Caudate nucleus (tissue), 63 donors: ENCODE measurements at places on chromosomes 6 and 20.
A peak's percentile ranks its signal among the peaks of the same experiment; 100 is the strongest.

DNA sequence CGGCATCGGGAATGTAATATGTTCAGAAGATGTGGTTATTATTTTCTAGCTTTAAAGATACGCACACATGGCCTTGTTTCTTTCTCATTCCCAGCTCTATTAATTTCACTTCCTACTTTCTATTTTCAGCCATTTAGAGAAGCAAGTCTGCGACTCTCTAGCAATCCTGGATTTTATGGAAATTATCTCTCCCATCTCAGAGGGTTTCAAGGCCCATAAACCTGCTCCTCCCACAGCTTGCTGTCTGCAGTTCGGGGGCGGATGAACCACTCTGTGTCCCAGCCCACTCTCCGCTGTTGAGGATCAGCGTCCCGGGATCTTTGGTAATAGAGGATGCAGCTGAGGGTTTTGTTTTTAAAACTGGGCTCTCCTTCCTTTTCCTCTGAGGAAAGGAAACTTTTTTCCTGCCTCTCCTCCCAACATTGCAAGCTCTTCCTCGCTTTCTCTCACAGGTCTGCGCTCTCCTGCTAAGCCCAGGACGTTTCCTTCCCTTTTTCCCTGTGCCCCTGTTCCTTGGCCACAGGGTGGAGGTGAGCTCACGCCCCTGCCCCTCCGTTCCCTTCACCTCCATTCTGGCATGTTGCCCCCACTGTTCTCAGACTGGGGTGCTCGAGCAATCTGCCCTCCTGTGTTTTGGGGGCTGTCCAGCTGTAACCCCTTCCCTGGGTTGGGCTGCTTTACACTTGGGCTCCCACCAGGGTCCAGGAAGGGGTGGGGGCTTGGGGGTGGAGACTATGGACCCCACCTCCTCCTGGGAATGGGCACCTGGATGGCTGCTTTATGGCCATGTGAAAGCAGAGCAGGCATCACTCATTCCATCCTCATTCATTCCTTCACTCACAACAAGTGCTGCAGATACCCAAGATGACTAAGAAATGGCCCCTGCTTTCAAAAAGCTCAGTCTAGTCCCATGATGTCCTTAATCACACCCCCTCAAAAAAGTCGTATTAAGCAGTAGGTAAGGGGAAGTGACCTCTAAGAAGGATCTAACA is 54.9 kb downstream of the ZBTB9 start:
- no peak for DNase-seq

DNA sequence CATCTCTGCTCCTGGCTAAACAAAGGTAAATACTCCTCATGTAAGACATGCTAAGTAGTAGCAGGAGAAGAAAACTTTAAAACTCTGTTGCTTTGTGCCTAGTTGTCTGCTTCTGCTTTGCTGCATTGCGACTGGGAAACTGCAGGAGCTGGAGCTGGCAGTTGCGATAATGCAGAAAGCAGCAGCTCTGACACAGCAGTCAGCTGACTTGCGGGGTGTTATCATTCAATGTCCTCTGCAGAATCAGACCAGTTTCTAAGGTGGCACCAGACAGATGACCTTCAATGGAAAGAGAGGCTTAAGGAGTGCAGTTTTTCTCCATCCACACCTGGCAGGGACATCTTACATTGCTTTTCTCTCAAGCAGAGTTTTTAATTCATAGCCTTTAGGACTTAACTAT is 69.9 kb upstream of the SOX4 start:
- no peak for DNase-seq

GRCh38 chr6:29908710-29909109 is 33.6 kb upstream of the HLA-A start:
- DNase-seq: no peak

DNA sequence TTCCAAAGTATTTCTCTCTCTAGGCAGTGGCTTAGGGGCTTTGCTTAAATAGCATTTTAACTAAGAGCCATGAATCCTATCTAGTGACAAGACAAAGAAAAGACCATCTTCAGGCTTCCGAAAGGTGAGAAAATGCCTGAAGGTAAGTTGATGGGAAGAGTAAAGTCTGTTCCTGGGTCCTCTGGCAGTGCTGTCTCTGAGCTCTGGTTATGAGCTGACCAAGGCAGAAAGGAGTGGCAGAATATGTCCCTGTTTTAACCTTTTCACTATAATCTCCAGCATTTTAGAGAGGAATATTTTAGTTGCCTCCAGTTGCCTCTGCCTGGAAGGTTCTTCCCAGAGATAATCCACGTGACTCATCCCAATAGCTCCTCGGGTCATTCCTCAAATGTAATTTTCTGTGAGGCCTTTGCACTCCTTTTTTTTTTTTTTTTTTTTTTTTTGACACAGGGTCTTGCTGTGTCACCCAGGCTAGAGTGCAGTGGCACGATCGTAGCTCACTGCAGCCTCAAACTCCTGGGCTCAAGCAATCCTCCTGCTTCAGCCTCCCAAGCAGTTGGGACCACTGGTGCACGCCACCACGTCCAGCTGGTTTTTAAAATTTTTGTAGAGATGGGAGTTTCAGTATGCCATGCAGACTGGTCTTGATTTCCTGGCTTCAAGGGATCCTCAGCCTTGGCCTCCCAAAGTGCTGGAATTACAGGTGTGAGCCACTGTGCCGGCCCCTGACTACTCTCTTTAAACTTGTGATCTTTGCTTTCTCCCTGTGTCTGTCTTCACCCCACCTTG is 3.7 kb upstream of the ARMH2 start:
- no peak for DNase-seq

- no peak for DNase-seq
These were observed 11.8 kb downstream of the CASS4 start for GRCh38 chr20:56423886-56424285.

DNA sequence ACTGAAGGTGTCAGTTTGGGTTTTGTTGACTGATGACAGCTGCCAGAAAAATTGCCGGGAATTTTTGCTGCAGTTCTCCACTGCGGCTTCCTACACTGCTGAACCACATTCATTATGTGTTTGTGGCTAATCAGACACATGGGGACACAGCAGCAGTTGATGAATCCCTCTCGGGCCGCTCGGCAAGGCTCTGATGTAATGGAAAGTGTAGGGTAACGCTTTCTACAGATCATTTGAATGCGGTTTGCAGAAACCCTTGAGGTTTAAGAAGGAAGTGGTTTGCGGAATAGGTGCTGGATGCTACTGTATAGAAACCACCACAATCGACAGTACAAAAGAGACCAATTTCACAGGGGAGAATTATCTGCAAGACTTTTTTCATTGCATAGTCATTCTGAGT is 138.7 kb upstream of the SASH1 start:
- DNase-seq: no peak

GRCh38 chr20:62940875-62941274 is 2.9 kb downstream of the GID8 start:
- DNase-seq: no peak

- DNase-seq: no peak
These were observed 15.7 kb downstream of the C6orf15 start for GRCh38 chr6:31096656-31097055.

DNA sequence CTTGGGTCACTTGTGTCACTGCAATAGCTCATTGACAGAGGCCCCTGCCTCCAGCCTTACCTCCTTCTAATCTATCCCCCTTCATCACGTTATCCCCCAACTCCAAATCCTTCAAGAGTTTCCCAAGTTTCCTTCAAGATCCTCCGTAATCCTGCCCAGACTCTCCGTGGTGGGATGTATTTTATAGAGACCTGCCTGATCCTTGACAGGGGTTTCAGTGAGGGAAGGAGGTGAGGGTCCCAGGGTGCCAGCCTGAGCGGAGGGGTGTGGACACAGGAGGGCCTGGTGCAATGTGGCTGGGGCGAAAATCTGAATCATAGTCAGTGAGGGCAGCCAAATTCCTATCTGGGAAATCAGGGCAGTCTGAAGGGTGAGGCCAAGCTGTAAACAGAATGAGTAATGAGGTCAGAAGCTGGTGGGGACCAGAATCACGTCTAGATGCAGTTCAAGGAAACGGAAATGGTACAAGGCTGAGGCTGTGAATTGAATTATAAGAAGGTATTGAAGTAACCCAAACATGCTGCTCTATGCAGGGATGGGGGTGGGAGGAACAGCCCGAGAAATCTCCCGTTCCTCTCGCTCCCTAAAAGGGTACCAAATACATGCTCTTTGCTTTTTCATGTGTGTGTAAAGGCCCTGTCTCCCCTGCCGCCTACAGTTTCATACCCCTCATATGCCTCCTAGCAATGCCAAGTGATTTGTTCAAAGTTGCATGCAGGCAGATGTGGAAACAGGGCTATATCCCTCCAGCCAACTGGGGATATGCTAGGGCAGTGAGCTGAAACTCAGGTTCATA is 35.4 kb upstream of the PIM1 start:
- DNase-seq: no peak

DNA sequence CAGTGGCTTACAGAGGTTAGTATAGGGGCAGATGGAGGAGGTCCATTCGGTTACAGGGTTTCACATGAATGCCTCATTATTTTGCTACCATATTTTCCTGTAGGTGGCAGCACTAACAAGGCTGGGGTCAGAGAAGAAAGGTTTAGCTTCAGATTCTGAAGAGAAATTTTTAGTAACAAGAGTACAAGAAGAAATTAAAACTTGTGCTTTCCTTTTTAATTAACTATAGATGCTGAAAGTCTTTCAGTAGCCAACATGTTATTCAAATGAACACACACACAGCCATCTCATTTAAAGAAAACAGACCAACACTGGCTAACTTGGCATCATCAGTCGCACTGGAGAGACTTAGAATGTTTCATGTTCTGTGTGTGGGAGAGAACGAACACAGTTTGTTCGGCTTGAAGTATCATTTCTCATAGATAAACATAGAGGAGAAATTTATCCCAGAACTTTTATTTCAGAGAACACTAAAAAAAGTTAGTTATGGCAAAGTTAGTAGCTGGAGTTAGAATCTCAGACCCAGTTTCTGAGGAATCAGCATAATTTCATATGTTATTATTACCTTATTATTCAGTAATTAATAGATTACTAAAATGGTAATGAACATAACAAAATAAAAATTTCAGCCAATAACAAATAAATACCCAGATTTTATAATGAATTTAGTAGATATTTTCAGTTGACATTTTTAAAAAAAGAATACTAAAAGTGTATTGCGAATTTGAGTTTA is 314.0 kb upstream of the RSPO3 start:
- no peak for DNase-seq

DNA sequence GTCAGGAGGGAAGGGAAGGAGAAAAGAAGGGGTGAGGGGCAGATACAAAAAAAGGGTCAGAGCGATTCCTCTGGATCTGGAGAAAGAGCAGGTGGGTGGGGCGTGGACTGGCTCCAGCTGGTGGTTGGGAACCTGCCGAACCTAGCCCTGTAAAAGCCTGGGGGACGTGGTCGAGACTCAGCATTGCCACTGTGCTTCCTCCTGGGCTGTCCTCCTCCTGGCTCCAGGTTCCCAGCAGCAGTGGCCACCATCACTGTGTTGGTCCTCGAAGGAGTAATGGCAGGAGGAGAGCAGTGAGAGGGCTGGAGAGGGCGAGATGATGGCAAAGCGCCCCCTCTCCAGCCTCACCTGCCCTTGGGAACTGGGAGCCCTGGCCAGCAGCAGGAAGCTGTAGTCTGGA is 3.5 kb upstream of the RAET1L start:
- DNase-seq: no peak

- DNase-seq: peak; percentile 7
These were observed 35.0 kb upstream of the DSN1 start for GRCh38 chr20:36808317-36809257.

- no peak for DNase-seq
These were observed 58.8 kb downstream of the GNAS start for GRCh38 chr20:58911309-58911708.

DNA sequence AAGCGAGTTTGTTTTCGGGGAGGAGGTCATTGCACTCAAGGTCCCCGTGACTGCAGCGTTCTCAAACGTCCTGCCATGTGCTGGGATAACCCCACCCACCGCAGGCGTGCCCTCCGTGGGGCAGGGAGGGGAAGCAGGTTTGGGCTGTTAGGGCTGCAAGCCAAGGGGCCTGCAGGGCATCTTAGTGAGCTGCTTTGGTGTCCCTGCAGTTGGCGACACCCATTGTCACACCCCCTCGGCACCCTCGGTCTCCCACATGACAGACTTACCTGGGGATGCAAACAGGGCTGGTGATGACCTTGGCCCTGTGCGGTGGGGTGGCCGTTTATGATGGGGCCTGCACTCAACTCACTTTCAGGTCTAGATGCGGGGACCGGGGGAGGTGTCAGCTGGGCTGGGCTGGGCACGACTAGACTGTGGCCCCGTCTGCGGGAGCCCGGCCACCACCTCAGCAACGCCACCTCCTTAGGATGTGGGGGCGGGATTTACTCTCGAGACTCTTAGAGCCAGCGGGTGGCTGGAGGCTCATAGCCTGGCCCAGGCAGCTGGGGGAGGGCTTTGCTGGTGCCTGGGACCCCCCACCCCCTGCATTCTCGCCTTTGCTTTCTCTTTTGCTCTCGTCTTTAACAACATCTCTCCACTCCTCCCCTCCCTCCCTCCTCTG is 6.5 kb upstream of the GATA5 start:
- no peak for DNase-seq

DNA sequence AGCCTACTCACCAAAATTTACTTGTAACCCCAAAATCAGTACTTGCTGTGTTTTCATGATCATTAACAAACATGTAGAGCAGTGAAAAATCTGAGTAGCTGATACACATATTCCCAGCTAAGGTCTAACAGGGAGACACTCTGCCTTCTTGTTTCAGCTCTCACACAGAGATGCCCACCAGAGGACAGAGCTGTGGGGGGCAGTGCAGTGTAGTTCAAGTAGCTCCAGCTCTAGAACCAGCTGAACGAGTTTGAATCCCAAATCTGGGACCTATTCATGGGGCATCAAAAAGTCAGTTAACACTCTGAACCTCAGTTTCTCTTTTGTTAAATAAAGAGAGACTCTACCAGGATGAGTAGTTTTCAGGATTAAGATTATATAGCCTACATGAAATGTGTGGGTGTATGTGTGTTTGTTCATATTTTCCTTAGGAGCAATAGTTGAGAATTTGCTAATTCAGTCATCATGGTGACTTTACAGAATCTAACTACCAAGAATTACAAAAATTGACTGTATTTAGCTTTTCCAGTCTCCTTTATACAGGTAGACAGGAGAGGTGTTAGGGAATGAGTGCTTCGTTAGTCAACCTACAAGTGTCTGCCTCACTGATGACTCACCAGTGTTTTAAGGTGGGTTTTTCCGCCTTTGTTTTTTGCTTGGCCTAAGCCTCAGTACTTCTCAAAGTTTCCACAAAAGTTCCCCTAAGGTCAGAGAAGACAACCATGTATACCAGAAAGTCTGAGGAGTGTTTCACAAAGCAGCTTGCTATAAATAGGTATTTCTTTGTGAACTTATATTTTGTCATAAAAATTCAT is 164.0 kb upstream of the RUNX2 start:
- DNase-seq: no peak

GRCh38 chr20:55500130-55500529 is 505.2 kb downstream of the CBLN4 start:
- DNase-seq: no peak

GRCh38 chr20:34536798-34537394 is 20.7 kb downstream of the DYNLRB1 start:
- peak; percentile 59 for DNase-seq

GRCh38 chr6:105880030-105880492 is 206.1 kb upstream of the PRDM1 start:
- DNase-seq: no peak

- DNase-seq: no peak
These were observed 80.0 kb downstream of the TCP11 start for GRCh38 chr6:35061102-35061615.
